ENCODE measurements at places on chromosomes 7 and 10.

- peak; percentile 61 for DNase-seq
Measured at GRCh38 chr7:50363327-50364060, 59.0 kb downstream of the IKZF1 start.

- no peak for DNase-seq
Measured at GRCh38 chr7:100053215-100053614, 3.6 kb downstream of the ZSCAN21 start.

GRCh38 chr7:333393-333764 is 43.4 kb downstream of the FOXL3 start:
- no peak for DNase-seq

DNA sequence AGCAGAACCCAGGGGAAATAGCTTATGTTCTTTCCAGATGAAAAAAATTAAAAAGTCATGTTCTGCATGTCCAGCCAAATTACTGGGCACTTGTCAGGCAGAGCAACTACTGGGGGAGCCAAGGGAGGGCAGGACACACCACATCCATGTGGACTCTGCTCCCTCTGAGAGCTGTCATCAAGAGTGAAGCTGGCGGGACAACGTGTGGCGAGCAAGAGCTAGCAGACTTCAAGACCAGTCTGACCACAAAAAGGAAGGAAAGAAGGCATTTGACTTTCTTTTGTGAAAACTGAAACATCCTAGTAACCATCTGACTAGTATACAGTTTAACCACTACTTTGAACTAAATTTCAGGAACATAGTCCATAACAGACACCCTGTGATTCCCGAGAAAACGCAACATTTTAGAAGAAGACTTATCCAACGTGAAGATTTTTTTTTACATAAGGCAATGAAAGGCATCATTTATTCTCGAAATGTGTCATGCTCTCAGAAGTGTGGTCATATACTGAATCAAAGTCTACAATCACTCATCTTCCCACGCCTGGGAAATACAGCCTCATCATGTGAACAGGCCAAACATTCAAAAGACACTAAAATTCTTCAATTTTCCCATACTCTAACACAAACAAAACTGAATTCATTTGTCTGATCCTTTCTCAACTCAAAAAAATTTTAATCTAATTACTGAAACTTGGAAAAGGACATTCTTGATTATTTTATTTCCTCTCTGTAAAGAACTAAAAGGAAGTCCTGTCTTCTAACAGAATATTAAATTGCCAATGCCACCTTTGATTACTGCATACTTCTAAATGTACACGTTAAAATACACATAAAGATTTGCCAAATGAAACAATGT is 15.5 kb downstream of the CYTH3 start:
- DNase-seq, result no peak

- DNase-seq, result no peak
Measured at GRCh38 chr10:1382711-1383110, 326.5 kb downstream of the WDR37 start.

- DNase-seq, result no peak
Measured at GRCh38 chr7:81687062-81687461, 82.8 kb downstream of the HGF start.

GRCh38 chr10:44396671-44397191 is 11.8 kb upstream of the CXCL12 start:
- no peak for DNase-seq

All from effector memory CD8-positive, alpha-beta T cell (primary cell).